ENCODE measurements at places on chromosomes 1 and 21.
A peak's percentile ranks its signal among the peaks of the same experiment; 100 is the strongest.

DNA sequence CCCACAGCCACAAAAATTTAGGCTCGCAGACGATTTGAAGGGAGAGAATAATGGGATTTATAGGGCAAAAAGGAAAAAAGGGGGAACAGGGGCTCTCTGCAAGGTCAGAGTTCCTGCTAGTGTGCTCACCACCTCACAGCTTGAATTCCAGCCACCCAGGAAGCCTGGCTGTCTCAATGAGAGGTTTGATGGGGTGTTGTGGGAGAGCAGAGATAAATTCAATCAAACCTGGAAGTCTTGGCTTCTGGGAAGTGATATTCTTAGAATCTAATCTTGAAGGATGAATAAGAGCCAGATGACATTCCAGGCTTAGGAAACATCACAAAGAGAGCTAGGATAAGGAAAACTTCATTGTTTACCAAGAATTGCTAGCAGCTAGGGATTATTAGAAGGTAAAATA, 47.4 kb upstream of the C21orf91 start:
- DNase-seq, result no peak

GRCh38 chr1:89823679-89824292, 3.0 kb downstream of the LRRC8D start:
- DNase-seq, result peak; percentile 19

- no peak for DNase-seq
Observed at GRCh38 chr1:218748071-218748470, 402.9 kb downstream of the TGFB2 start.

GRCh38 chr1:61000327-61000726, 82.0 kb upstream of the NFIA start:
- DNase-seq, result no peak

DNA sequence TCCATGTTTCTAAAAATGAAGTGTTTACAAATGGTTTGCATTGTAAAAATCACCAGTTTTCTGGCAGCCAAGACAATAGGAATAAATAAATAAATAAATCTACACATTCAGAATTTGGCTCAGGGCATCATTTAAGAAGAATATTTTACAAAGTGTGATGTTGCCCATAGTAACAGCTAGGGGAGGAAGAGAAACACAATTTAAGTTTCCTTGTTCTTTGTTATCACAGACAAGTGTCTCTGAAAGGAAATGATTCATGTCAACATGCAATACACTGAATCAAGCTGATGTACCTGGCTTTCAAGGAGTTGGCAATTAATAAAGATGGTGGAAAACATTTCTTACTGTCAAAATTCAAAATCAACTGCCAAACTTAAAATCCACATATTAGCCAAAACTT, 74.7 kb downstream of the LHX8 start:
- DNase-seq, result no peak

- DNase-seq, result no peak
Observed at GRCh38 chr1:168164771-168165170, 14.0 kb upstream of the TIPRL start.

GRCh38 chr21:45306453-45306831, 18.7 kb upstream of the POFUT2 start:
- no peak for DNase-seq

DNA sequence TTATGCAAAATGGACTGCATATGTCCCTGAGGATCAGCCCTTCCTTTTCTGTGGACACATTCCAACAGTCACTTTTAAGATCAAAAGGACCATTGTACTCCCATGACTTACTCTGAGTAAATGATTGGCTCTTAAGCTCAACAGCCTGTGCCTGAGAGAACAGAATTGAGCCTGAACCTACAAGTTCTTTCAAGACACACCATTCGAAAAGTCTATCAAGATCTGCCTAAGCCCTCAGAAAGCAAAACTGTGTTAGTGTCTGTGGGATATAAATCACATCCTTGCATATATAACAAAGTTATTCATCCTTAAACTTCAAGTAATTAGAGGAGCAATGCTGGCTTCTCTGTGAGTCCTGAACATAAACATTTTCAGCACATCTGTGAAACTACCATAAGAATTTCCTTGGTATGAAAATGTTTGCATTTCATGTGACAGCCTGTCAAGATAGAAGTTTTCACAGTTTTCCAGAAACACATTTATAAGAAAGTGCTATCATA, 41.6 kb downstream of the PCNX2 start:
- no peak for DNase-seq

GRCh38 chr1:173210716-173211231, 3.6 kb upstream of the TNFSF4 start:
- DNase-seq, result no peak

DNA sequence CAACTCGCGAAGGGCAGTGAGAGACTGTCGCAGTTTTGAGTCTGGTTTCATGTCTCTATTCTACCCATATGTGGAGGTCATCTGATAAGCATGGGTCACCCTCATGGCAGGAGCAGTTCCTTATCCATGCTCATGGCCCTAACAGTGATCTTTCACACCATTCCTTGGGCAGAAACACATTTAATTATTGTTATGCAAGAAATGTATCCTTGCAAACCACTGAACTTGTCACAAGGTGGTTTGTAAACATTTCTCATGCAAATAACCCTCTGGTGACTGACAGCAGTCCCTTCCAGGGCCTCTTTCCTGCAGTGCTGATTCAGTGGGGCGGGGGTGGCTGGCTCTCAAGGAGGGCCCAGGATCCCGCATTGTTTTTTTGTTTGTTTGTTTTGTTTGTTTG, 421.4 kb upstream of the RUNX1 start:
- DNase-seq, result no peak

DNA sequence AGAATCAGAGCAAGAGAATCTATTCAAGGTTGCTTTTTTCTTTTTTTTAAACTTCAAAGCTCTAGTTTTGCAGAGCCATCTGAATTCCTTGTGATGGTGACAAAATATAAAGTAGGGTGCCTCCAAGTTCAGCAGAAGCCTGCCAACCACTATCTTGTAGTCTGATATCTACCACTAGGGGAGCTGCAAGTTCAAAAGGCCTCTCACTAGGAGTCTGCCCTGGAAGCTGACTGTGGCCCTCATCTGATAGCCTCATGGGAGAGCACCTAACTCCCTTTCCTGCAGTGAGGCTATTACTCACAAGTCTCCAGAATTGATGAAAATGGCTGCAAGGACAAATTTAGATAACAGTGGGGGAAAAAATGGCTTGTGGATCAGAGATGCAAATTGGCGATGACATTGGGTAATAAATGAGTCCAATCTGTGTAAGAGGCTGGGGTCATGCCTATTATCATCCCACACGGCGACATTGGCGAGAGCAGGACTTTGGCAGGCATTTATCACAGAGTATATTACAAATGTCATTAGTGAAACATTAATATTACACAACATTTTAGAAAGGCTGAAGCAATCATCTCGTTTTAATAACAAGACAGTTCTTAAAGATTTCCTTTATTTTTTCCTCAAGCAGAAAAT, 10.7 kb upstream of the ZP4 start:
- DNase-seq, result peak; percentile 60

- no peak for DNase-seq
Observed at GRCh38 chr1:115210302-115210711, 121.0 kb upstream of the TSPAN2 start.

DNA sequence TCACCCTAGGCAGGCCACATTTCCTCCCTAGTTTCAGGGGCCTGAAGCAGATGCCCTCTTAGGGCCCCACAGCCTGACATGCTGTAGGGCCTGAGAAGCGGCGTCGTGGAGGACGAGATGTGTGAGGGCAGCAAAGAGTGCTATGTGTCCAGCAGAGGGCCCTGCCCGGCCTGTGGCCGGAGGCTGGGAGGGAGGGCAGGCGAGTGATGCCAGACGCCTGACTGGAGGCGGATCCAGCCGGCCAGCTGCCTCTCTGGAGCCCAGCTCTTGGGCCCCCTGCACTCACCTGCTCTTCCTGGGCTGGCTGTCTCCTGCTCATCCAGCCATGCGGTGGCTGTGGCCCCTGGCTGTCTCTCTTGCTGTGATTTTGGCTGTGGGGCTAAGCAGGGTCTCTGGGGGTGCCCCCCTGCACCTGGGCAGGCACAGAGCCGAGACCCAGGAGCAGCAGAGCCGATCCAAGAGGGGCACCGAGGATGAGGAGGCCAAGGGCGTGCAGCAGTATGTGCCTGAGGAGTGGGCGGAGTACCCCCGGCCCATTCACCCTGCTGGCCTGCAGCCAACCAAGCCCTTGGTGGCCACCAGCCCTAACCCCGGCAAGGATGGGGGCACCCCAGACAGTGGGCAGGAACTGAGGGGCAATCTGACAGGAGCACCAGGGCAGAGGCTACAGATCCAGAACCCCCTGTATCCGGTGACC, at the start of gene GPR37L1:
Gene GPR37L1 (plus strand): TSS at position 279 of the 697 bp plus-strand sequence. CDS start 47 bp downstream, at position 326.
- DNase-seq, result no peak

GRCh38 chr1:84573481-84573966, 716 bp downstream of the CTBS start:
- no peak for DNase-seq

DNA sequence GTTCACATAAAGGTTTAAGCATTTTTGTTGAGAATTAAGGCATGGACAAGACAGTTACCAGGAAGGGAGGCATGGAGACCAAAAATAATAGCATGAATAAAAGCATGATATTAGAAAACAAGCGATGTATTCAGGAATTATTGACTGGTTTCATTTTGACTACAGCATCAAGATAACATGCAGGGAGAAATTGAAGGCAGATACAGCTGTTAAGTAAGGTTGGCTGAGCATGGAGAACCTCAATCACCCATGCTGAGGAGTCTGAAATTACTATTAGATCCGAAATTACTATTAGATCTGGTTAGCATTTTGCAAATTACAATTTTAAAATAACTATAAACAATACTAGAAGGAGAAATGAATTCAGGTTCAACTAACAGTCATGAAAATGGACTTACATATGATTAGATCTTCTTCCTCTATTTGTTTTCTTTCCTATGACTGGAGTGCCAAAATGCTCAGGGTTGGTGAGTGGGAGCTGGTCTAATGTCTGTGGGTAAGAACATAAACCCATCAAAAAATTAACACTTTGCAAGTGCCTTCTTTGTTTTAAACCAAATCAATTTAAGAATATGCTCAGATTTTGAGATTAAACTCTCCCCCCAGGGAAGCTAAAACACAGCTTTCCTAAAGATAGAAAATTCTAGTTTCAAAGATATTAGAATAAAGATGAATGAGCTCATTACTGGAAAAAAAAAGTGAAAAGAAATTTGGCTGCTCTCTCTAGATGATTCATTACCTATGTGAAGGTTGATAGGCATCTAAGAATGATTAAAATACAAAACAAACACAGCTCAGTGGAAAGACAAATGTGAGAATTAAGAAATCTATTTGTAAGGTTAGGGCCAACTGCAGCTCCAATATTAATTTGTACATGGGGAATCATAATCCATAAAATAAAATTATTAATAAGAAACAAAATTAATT, 81.7 kb downstream of the ARID4B start:
- peak; percentile 38 for DNase-seq

- DNase-seq, result no peak
Observed at GRCh38 chr21:39885119-39885848, 18.0 kb downstream of the PCP4 start.

Measured in Kasumi-1 (cell line).